ENCODE measurements at places on chromosomes 2 and 18.

- DNase-seq = no peak
Observed at GRCh38 chr18:7939521-7939920, 372.4 kb downstream of the PTPRM start.

DNA sequence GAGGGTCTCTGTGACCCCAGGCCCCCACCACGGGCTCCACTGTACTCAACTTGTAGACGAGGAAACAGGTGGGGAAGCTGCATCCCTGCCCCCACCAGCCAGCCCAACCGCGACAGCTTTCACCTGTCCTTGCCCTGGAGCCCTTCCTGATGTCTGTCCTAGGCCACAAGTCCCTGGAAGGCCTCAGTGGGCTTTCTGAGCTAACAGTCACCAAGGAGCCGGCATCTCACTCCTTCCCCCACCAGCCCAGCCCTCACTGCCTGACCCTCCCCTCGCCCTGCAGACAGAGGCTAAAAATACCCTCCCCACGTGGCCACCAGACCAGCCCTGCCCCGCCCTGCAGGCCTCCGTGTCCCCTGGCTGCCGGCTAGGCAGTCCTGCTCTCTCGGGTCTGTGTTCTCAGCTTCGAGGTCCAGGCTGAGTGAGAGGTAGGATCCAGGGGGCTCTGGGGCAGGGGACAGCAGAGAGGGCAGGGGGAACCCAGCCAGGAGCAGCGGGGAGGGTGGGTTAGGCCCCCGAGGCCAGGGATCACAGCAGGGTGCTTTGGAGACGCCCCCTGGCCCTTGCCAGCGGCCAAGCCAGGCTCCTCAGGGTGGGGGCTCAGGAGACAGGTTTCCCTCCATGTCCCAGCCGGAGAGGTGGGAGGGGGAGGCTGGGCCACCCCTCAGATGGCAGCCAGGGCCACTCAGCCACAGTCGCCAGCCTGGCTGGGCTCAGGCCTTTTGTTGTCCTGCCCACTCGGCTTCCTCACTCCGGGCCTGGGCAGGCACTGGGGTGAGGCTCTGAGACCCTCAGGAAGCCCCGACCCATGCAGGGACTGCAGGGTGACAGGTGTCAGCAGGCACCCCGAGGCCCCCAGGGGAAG, at the start of gene KLHL30:
TSS of gene KLHL30 (plus strand) at position 338 of the 865 bp plus-strand sequence. CDS start 2,087 bp downstream, outside the sequence.
- DNase-seq = no peak

- DNase-seq = no peak
Observed at GRCh38 chr18:1013951-1014350, 109.3 kb downstream of the ADCYAP1 start.

- DNase-seq = no peak
Observed at GRCh38 chr18:35077937-35078336, 36.7 kb downstream of the MAPRE2 start.

DNA sequence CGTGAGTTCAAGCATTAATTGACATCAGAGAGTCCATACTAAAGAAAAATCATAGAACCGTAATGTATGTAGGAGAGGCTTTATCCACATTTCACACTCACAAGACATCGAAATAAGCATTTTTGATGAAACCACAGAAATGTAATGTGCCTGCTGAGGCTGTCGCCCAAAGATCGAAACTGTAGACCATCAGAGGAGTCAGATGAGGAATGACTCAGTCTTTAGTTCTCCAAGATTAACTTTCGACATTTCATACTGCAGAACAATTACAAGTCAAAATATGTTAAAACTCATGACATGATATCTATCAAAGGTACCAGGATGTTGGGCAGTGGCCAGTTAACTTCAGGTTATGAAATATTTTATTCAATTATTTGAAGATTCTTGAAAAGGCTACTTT, 79.6 kb downstream of the RAB31 start:
- no peak for DNase-seq

DNA sequence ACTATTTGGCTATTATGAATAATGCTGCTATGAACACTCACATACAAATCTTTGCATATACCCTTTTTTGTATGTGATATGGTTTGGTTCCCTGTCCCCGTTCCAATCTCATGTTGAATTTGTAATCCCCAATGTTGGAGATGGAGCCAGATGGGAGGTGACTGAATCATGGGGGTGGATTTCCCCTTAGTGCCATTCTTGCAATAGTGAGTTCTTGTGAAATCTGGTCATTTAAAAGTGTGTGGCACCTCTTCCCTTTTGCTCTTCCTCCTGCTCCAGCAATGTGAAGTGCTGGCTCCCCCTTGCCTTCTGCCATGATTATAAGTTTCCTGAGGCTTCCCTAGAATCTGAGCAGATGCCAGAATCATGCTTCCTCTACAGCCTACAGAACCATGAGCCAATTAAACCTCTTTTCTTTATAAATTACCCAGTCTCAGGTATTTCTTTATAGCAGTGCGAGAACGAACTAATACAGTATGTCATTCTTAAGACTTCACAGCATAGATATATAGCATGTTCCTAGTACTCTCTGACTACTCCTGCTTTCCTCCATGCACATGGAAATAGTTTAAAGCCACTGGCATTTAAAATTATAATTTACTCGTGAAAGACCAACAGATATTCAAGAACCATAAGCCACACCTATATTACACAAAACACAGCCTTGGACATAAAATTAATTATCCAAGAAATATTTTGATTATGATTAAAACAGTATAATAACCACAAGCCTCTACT, 75.2 kb downstream of the COBLL1 start:
- DNase-seq = no peak

DNA sequence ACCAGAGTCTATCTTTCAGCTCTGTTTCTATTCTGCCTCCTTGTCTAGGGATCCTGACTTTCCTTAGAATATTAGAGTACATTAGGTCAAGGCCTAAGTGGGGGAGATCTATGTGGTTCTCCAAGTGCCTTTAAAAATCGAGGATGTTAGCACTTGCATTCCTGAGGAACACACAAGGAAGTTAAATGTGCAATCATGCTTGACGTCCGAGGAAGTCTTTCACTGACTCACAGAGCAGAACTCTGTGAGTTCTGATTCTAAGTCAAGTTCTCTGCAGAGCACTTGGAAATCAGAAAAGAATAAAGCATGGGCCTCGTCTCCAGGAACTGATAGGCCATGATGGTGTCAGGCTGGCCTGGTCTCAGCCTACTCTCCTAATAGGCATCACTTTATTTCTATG, 17.2 kb downstream of the FHOD3 start:
- DNase-seq = no peak

DNA sequence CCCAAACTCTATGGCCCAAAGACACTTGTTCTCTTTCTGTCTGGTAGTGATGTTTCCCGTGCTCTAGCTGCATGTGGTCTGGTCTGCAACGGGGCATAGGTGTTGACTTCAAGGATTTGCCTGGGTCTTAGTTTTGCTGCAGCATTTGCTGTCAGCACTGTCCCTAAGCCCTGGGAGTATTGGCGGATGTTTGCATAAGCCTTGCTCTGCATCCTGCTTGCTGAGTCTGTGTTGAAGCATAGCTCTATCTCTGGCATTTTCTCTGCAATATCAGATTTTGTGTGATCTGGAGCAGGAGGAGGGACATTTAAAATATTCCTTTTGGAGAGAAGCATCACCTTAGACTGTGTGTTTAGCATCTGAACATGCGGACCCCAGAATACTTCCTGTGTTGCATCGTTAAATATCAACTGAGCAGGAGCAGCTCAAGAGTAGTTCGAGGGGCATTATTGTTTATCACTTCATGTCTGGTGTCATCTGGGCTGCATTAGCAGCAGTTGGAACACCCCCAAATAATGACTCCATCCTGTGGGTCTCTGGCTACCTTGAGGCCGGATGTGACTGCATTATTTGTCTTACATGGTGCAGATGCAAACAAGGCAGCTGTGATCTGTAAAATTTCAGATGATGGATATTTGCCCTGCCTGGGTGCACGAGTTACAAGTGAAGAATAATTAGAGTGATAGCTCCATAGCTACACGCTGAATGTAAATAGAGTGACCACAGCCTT, 231.7 kb downstream of the TRIB2 start:
- peak; percentile 19 for DNase-seq

- peak; percentile 14 for DNase-seq
Observed at GRCh38 chr2:10303181-10303693, 533 bp downstream of the HPCAL1 start.

DNA sequence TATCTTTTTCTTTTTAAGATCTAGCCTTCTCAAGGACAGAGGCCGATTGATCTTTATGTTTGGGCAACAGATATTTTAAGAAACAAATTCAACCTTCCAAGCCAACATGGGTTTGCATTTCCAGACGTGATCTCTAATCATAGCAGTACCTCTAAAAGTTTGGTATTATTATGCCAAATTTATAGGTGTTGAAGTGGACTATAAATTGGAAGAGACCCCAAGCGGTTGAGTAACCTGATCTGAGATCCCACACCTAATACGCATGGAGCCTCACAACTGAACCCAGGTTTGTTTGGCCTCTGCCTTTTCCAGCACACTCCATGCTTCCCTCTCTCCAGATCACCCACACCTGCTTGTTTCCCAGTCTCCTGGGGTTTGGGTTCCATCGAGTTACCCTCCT, 116.5 kb downstream of the DDX1 start:
- no peak for DNase-seq

- no peak for DNase-seq
Observed at GRCh38 chr2:88642278-88642677, 15.0 kb upstream of the EIF2AK3 start.

GRCh38 chr2:65076345-65076710, 20.1 kb downstream of the CEP68 start:
- no peak for DNase-seq

DNA sequence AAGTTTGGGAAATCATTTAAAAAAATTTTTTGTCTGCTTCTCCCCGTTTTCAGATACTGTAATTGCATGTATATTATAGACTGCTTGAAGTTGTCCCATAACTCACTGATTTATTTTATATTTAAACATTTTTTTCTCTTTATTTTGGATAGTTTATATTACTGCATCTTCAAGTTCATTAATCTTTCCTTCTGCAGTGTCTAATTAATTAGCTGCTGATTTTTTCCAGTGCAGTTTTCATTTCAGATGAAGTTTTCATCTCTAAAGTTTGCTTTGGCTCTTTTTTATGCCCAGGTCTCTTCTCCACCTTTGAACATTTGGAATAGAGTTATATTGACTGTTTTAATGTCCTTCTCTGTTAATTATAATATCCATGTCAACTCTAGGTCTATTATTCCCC, 9.3 kb downstream of the CLIP4 start:
- DNase-seq = no peak

Measured in CD4-positive, alpha-beta T cell treated with Interleukin-15 for 4 hours (primary cell).